HCT116 (cell line): ENCODE measurements at places on chromosomes 11 and 22. TPM values are rescaled to one million over a fixed set of nuclear protein-coding genes. Genes with fewer than 3 reads are reported as not detected.
A peak's percentile ranks its signal among the peaks of the same experiment; 100 is the strongest.

Gene MPPED2
- total RNA-seq, result not detected

Gene ALX4
- not detected for total RNA-seq

Gene RASD2
- 2.4 TPM for total RNA-seq

- H3K4me1 ChIP-seq, result peaks cover 37% of the 10 kb centered on the region
- H3K4me3 ChIP-seq, result peak within 1 kb of the TSS; percentile 75
- peaks cover 15% of the 10 kb centered on the region for H3K36me3 ChIP-seq
- peak within 1 kb of the TSS; percentile 82 for H3K27ac ChIP-seq
- no peaks in the 10 kb centered on the region for H3K27me3 ChIP-seq
These were observed at the start of gene ZMAT5 for GRCh38 chr22:29766632-29767170. ZMAT5 (minus strand) TSS chr22:29767007; CDS start chr22:29748544, 18,463 bp downstream.

DNA sequence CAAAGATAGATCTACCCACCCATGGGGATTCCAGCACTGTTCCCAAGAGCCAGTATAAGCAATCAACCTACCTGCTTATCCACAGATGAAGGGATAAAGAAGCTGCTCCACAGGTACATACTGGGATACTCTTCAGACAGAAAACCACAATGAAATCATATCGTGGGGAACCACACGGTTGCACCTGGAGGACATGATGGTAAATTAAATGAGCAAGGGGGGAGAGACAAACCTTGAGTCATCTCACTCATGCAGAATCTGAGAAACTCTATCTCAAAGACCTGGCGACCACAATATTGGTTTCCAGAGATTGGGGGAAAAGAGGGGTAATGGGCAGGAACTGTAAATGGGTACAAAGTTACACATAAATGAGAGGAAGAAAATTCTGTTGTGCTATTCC is 14.5 kb downstream of the RGL4 start:
- no peak overlapping the region for H3K4me3 ChIP-seq
- H3K27ac ChIP-seq, result no peak overlapping the region
- DNase-seq, result no peak
- H3K4me1 ChIP-seq, result no peaks in the 10 kb centered on the region
- H3K36me3 ChIP-seq, result peaks cover 56% of the 10 kb centered on the region
